Activated T-helper 2 cell treated with anti-CD3 and anti-CD28 coated beads, Interferon-gamma antibody, Interleukin-2, Interleukin-4, amounts not matched to agents 10 μg/mL and 5 μg/mL and 100 μg/mL, durations not matched to agents 14 hours and 24 hours and 36 hours (primary cell): ENCODE measurements at places on chromosomes 3 and 15.

- DNase-seq: no peak
Measured at GRCh38 chr3:11499144-11499543, 144.6 kb downstream of the VGLL4 start.

- no peak for DNase-seq
Measured at GRCh38 chr3:171900446-171900845, 57.3 kb downstream of the TMEM212 start.

GRCh38 chr15:34233614-34234013 lies 8.8 kb downstream of the EMC4 start:
- DNase-seq: no peak

- DNase-seq: no peak
Measured at GRCh38 chr15:65286069-65286703, 497 bp downstream of the PARP16 start.

- no peak for DNase-seq
Measured at GRCh38 chr3:187935623-187936156, 190.4 kb upstream of the BCL6 start.

DNA sequence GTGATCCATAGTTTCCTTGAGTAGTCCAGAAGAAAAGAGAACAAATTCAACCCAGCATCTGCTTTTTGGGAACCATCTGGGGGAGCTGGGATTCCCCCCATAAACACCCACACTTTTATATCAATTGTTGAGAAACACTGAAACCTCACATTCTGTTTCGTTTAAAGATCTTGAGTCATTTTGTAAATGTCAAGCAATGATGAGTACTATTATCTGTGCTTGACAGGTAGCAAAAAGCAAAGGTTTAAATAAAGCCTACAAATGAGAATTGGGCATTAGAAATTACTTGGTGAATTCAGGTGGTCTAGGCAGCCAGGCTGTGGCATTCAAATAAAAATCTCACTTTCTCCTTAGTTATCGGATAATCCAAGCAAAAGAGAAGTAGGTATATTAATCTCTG lies 75.7 kb downstream of the TMEM266 start:
- DNase-seq: no peak

DNA sequence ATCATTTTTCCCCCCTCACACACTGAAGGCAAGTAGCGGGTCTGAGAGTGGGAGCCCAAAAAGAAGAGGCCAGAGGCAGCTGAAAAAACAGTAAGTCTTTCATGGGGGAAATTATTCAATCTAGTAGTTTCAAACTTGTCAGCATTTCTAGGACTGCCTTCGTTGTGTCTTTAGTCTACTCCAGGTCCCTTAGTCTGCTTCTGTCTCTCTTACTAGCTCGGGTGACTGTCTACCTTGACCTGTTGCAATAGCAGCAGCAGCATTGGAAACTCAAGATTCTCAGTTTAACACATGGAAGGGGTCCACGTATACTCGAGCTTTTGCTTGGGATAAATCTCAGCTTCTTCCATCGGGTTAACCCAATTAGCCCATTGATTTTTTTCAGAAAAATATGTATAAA lies 28.9 kb downstream of the CHD2 start:
- DNase-seq: no peak

- no peak for DNase-seq
Measured at GRCh38 chr3:156795890-156796481, 30.2 kb upstream of the LEKR1 start.

- DNase-seq: no peak
Measured at GRCh38 chr3:30586806-30587486, 19.5 kb upstream of the TGFBR2 start.

DNA sequence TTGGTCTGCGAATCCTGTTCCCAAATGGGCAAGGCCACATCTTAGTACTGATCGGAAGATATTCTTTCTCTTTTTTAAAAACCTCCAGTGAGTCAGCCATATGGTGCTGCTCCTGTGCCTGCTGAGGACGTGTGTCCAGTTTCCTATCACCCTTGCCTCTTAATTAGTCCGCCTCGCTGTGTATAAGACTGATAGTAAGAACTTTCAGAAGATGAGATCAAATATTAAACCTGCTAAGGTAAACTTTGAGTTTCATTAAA lies 612 bp downstream of the UBA5 start:
- DNase-seq: no peak

- DNase-seq: no peak
Measured at GRCh38 chr3:155342344-155342743, 48.9 kb upstream of the STRIT1 start.

DNA sequence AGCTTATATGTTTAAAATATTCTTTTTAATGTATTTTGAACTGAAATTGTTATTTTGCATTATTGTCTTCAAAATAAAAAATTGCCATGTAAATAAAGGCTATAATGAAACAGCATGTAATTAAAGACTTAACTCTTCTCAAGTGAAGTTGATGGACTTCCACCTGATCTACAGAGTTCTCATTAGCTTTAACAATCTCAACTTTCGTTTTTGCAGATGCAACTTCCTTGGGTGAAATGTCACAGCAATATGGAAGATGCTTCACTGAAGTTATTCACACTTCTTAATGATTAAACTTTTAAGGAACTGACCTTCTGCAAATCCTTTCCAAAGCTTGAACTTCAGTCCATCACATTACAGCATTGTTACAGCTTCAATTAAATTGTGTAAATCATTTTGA lies 63.6 kb downstream of the OSTN start:
- DNase-seq: no peak

DNA sequence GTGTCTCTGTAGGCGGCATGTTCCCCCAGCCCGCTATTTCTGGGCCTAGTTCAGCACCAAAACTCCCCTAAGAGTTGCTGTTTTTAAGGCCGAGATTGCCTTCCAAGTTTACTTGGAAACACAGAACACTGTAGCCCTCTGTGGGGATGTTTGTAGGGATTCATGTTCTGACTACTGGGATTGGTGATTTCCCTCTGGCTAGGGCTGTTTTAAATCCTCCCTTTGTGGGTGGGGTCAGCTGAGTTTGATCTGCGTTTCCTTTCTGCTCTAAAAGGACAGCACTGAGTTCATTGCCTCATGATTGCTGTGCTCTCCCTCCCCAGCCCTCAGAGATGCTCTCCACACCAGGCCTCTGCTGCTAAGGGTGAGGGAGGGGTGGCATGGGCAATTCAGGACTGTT lies 640.6 kb upstream of the DPPA4 start:
- no peak for DNase-seq

- DNase-seq: no peak
Measured at GRCh38 chr3:153658136-153658535, 463.1 kb upstream of the ARHGEF26 start.

GRCh38 chr15:67458331-67459029 lies 62.5 kb upstream of the C15orf61 start:
- no peak for DNase-seq

GRCh38 chr3:50564321-50564720 lies 3.2 kb downstream of the C3orf18 start:
- DNase-seq: no peak

GRCh38 chr15:70314018-70314354 lies 216.3 kb upstream of the TLE3 start:
- DNase-seq: no peak

GRCh38 chr3:186854146-186854545 lies 11.6 kb downstream of the ADIPOQ start:
- no peak for DNase-seq

DNA sequence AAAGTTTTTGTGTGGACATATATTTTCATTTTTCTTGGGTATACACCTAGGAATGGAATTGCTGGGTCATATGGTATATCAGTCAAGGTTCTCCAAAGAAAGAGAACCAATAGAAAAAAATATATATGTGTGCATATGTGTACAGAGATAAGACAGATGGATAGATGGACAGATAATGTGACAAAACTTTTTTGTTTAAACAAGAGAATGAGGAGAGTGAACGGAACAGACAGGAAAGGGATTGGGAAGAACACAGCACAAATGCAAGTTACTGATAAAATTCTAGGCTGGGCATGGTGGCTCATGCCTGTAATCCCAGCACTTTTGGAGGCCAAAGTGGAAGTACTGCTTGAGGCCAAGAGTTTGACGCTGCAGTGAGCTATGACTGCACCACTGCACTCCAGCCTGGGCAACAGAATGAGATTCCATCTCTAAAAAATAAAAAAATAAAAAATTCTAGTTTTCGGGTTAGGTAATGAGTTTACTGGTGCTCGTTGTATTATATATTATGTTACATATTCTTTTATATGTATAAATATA lies 50.0 kb downstream of the HSPBAP1 start:
- DNase-seq: no peak

DNA sequence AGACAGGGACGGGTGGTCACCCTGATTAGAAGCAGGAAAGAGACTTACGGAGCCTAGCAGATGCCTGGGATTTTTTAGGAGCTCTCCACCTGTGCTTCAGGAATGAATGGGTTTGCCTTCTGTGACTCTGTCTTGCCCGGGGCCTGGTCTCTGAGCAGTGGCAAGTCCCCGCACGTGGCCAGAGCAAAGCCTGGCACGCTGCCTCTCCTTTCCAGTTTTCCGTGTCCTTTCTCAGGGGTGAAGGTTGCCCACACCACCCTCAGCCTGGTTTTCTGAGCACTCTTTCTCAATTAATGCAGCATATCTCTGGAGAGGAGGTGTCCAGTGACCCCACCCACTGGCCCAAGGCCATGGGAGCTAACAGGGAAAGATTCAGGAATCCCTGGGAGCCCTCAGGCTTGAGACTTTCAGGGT lies 14.5 kb upstream of the CHST14 start:
- no peak for DNase-seq

DNA sequence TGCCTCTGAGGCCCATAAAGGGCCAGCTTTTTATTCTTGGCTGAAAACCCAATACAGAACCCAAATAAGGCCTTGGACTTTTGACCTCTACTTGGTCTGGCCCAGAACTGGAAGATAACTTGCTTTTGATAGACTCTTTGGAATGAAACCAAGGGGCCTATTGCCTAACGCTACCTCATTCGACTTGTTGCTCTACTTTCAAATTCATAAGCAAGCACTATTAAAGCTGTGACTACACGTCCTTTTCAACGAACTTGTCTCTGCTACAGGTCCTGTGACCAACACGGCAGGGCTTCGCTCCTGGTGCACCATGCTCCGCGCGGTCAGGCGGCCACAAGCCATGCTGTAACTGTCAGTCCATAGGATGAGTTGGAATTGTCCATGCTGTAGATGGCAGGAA lies 385.4 kb downstream of the MFSD1 start:
- no peak for DNase-seq

- no peak for DNase-seq
Measured at GRCh38 chr3:46712191-46713049, 5.2 kb downstream of the PRSS50 start.

DNA sequence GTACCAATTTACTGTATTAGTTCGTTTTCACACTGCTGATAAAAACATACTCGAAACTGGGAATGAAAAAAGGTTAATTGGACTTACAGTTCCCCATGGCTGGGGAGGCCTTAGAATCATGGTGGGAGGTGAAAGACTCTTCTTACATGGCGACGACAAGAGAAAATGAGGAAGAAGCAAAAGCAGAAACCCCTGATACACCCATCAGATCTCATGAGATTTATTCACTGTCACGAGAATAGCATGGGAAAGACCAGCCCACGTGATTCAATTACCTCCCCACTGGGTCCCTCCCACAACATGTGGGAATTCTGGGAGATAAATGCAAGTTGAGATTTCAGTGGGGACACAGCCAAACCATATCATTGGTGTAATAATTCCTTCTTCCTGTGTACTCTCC lies 69.6 kb downstream of the C3orf20 start:
- no peak for DNase-seq

GRCh38 chr3:71201939-71202338 lies 381.6 kb downstream of the FOXP1 start:
- DNase-seq: no peak

- no peak for DNase-seq
Measured at GRCh38 chr15:96702589-96702988, 372.1 kb downstream of the NR2F2 start.

DNA sequence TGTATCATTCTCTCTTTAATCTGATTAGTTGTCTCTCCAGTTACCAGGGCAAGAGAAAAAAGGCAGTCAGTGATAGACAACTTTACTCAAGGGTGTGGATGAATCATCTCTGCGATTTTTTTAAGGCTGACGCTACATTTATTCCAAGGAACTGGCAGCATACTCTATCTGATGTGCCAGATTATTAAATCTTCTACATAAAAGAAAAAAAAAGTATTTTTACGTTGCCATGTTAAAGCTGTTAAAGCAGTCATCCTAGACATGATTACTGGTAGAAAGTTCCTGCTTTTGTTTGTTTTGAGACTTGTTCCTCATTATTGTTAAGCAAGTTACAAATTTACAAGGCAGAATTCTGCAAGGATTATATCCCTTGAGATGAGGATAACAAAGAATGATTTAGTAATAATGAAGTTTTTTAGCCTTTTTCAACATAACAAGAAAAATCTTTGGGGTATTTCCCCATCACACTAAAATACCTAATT lies 121.7 kb downstream of the CBLB start:
- DNase-seq: no peak

- no peak for DNase-seq
Measured at GRCh38 chr3:37622999-37623883, 238.4 kb upstream of the CTDSPL start.

GRCh38 chr3:173733029-173733652 lies 335.6 kb downstream of the NLGN1 start:
- DNase-seq: no peak

DNA sequence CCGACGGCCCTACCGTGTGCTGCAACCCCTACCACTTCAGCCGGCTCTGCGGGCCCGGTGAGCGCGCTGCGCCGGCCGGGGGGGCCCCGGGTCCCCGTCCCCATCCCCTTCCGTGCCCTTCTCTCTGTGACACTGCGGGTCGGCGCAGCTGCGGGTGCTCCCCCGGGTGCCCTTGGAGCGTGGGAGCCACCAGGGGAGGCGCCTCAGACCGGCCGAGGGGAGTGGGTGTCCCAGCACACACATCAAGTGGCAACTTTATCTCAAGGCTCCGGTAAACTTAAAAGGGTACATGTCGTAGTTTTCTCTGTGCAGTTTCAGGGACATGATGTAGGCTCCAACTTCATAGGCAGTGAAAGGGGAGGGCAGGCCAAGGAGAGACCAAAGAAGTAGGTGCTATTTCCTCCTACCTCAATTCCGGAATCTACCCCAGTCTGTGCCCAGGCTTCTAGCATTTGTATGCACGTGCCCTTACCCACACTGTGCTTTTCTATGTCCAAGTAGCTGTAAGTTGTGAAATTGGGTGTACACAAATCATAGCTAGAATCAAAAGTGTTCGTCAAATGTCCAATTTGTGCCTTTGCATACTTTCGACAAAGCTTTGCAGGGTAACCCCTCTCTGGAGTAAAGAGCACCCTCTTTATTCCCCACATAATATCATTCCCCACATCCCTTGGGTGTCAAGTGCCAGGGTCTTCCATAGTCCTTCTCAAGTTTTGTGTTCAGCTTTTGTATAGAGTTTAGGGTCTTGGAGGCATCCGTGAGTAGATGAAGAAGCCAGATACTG lies 2.2 kb downstream of the SMAD6 start:
- no peak for DNase-seq

GRCh38 chr3:420584-420983 lies 224.0 kb downstream of the CHL1 start:
- no peak for DNase-seq

- DNase-seq: no peak
Measured at GRCh38 chr3:100783619-100784018, 74.3 kb downstream of the TFG start.

GRCh38 chr15:94834494-94834893 lies 603.1 kb downstream of the MCTP2 start:
- no peak for DNase-seq
